GM12892 (cell line): ENCODE measurements at places on chromosomes 6 and 20.
A peak's percentile ranks its signal among the peaks of the same experiment; 100 is the strongest.

DNA sequence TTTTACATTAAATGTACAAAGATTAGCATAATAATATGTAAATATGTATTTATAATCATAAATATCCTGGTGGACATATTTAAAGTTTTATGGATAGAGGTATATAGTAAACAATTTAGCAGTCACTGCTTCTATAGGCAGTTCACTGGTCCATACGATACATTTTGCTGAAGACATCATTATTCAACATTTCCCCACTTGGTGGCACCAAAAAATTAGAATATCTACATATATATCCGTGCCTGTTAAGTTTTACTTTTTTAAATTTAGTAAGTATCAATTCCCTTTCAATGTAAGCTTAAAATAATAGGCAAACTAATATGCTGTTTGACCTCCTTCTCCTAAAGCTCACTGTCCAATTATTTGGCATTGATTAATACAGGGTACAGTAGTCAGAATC, 64.2 kb downstream of the LMBRD1 start:
- DNase-seq = no peak

DNA sequence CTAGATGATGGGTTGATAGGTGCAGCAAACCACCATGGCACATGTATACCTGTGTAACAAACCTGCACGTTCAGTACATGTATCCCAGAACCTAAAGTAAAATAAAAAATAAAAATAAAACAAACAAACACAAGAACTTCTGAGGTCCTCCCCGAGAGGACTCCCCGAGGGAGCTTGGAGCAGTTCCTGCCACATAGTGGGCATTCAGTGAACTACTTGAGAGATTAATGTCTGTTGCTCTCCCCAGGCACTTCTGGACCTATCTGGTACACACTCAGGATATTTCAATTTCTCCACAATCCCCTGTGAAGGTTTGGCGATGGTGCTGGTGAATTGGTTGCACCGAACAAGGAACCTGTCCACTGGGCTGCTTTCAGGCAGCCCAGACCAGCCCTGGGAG, 311.2 kb downstream of the ESR1 start:
- no peak for DNase-seq

- no peak for DNase-seq
Observed at GRCh38 chr6:27214126-27214601, 33.3 kb upstream of the PRSS16 start.

DNA sequence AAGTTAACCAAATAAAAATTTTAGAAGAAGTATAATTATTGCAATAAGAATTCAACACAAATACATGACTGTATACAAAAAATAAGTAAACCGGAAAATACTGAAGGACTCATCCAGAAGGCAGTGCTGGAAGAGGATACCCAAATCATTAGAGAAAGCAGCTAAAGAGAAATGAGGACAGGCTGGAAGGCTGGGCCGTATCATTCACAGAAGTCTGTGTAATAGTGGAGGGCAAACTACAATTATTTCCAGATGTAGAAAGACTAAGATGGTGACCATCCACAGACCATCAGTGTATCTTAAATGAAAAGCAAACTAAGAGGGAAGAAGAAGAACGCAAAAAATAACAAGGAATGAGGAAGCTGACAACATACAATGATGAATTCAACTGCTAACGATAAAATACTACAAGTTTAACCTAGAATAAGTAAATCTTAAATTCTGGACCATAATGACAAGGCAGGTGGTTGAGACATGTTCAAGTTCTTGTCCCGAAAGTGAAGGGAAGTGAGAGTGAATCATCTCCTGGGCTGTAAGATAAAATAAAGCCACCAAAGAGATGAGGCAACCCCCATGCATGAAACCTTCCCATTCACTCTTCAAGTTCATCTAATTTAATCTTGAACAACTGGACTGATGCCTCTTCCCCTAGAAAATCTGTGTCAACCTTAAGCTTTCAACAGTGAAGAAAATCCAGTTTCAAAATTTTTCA, 71.5 kb downstream of the SLC23A2 start:
- no peak for DNase-seq

GRCh38 chr6:152184917-152185574, 377.6 kb downstream of the ESR1 start:
- DNase-seq = no peak

- DNase-seq = no peak
Observed at GRCh38 chr20:59730722-59731121, 126.4 kb downstream of the PHACTR3 start.

GRCh38 chr6:137746264-137746663, 120.8 kb upstream of the TNFAIP3 start:
- DNase-seq = no peak

DNA sequence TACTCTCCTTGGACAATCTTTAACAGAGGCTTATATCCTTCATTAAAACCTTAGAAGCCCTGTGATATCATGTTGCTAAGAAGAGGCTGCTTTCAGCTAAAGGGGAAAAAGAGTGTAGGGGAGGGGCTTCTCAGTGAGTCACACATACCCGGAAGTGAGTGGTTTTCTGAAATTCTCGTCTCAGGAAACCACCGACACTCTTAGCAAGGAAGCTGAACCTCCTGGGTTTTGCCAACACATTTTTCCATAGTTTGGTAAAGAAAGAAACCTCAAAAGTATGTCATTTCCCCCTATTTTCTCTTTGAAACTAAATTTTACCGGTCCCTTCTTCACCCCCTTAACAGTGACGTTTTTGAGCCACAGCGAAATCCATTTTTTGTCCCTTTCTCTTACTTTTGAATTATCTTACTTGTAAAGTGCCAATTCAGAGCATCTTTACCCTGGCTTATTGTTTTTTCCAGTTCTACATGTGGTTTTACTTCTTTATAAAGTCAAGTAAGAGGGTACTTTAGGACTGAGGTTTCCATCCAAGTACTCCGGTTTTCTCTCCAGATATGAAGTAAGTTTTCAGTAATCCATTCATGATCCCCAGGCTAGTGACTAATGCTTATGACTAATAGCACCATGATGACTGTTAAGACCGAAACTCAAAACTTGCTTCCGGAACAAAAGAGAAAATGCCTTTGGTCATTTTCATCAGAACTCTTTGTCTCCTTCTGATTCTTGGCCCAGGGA, 219.3 kb downstream of the ARHGAP18 start:
- peak; percentile 25 for DNase-seq

- no peak for DNase-seq
Observed at GRCh38 chr6:125888989-125889656, 67.4 kb upstream of the HINT3 start.

GRCh38 chr6:4405621-4406212, 270.3 kb upstream of the ECI2 start:
- no peak for DNase-seq

- DNase-seq = no peak
Observed at GRCh38 chr20:42855896-42856295, 333.8 kb downstream of the PTPRT start.

DNA sequence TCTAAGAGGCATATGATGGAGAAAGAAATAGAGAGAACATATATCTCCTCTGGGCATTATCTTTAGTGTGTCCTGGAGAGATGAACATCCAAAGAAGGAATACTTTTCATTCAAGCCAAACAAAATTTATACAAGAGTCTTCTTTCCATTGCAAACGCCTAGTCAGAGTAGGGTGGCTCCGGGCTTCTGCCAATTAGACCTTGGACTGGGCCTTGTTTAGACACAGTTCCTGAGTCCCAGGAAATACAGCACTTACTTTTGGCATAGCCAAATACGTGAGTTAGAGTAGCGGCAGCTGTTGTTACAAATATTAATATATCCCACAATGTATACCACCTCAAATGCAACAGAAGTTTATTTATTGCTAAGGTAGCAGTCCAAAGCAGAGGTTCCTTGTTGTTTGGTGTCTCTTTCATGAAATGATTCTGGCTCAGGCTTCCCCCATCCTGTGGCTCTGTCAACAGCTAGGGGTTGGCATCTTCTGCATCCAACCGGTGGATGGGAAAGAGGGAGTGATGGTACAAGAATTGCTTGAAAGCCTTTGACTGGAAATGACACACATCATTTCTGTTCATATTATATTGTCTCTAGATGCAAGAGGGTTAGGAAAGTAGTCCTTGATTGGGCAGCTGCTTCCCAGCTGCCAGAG, 148.0 kb upstream of the SPACA1 start:
- no peak for DNase-seq

DNA sequence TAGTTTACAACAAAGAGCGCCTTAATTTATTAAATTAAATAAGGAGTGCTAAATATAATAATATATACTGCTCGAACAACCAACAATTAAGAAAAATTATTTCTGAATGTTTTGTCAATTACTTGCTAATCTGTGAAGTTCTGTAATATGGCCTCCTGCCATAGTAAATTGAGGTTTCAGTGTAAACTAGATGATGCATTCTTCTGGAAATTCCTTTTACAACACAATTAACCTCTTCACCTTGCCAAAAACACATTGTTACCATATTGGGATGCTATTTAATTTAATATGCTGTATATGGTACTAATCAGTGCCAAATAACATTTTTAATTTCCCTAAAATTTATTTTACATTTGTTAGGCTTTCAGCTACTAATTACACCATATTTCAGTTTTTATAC, 808.4 kb upstream of the CITED2 start:
- no peak for DNase-seq

GRCh38 chr20:16801919-16802651, 53.9 kb downstream of the OTOR start:
- DNase-seq = no peak

- no peak for DNase-seq
Observed at GRCh38 chr20:50865591-50865990, 65.6 kb downstream of the ADNP start.

GRCh38 chr6:168139121-168139520, 60.1 kb upstream of the FRMD1 start:
- no peak for DNase-seq

- no peak for DNase-seq
Observed at GRCh38 chr6:163536770-163537169, 122.3 kb downstream of the QKI start.

- DNase-seq = no peak
Observed at GRCh38 chr6:166516251-166516884, 70.1 kb downstream of the RAMACL start.

DNA sequence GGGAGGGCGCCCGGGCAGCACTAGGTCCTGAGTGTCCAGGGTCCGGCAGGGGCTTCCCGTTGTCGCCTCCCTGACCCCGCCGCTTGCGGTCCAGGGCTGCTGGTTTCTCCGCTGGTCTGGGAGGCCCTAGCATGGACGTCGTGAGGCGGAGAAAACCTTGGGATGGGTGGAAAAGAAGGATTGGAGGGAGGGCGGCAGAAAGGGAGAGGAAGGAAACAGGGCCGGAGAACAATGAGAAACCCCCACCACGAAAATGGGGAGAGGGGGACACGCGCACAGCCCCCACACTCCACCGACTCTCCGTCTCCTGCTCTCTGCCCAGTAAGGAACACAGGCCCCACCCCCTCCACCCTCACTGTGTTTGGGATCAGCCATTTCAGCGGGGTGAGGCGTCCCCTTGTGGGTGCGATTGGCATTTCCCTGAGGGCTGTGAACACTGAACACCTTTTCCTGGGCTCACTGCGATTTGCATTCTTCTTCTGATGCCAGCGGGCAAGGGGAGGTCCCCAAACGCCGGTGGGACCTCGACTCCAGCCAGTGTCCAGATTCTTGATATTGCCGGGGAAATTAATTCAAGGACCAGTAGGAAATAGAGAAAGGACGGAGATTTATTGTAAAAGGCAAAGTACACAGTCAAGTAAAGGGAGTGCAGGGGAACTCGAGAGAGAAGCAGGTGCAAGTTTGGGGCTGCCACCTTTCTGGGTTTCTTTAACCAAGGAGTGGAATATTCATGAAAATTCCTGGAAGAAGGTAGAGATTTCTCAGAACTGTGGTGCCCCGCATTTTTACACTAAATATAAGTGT, 3.3 kb upstream of the RAET1G start:
- DNase-seq = no peak

GRCh38 chr6:2464641-2465040, 219.2 kb upstream of the GMDS start:
- DNase-seq = no peak

- DNase-seq = no peak
Observed at GRCh38 chr6:21213492-21213891, 380.1 kb upstream of the SOX4 start.

DNA sequence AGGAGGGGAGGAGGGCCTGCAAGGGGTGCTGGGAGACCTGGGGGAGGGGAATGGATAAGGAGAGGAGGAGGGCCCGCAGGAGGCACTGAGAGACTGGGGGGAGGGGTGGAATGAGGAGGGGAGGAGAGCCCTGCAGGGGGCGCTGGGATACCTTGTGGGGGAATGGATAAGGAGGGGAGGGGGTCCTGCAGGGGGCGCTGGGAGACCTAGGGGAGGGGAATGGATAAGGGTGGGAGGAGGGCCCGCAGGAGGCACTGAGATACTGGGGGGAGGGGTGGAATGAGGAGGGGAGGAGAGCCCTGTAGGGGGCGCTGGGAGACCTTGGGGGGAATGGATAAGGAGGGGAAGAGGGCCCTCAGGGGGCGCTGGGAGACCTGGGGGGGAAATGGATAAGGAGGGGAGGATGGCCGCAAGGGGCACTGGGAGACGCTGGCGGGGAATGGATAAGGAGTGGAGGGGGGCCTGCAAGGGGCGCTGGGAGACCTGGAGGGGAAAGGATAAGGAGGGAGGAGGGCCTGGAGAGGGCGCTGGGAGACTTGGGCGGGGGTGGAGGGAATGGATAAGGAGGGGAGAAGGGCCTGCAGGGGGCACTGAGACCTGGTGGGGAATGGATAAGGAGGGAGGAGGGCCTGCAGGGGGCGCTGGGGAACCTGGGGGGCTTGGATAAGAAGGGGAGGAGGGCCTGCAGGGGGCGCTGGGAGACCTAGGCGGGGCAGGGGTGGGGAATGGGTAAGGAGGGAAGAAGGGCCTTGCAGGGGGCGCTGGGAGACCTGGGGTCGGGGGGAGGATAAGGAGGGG, 1.3 kb upstream of the CTCFL start:
- DNase-seq = no peak

- DNase-seq = no peak
Observed at GRCh38 chr6:158313989-158314388, 1.7 kb downstream of the TULP4 start.

DNA sequence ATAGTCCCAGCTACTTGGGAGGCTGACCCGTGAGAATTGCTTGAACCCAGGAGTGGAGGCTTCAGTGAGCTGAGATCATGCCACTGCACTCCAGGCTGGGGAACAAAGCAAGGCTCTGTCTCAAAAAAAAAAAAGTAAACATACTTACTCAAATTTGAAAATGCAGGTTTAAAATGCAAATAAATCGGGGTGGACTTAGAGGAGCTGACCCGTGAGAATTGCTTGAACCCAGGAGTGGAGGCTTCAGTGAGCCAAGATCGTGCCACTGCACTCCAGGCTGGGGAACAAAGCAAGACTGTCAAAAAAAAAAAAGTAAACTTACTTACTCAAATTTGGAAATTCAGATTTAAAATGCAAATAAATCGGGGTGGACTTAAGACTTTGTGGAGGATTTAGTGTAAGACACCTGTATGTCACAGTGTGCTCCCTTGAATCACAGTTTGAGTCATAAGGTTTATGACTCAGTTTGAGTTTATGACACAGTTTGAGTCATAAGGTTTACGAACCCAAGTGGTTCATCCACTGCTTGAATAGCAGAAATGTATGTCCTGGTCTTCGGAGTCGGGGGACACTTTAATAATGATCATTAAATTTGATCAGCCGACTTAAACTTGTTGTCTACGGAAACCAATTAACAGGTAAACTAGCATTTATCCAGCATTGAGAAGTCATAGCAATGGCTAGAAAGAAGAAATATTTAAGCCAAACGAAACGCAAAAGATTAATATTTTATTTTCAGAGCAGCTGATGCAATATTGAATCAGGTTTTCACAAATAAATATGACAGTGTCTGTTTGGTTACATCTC, 6.8 kb upstream of the MRPS10 start:
- DNase-seq = peak; percentile 37
